Stimulated activated CD4-positive, alpha-beta T cell treated with anti-CD3 and anti-CD28 coated beads, Interleukin-1b, Interleukin-23, amount 100 ng/mL, for 24 hours (primary cell): ENCODE measurements at places on chromosomes 16 and 17.
A peak's percentile ranks its signal among the peaks of the same experiment; 100 is the strongest.

- no peak for DNase-seq
These were observed 10.5 kb downstream of the GGA2 start for GRCh38 chr16:23499801-23500200.

GRCh38 chr17:81831957-81832607 is 1.0 kb downstream of the MCRIP1 start:
- DNase-seq: peak; percentile 43

GRCh38 chr16:1101573-1102332 is 5.7 kb upstream of the C1QTNF8 start:
- DNase-seq: no peak

GRCh38 chr16:813204-813915 is 12.8 kb upstream of the GNG13 start:
- peak; percentile 39 for DNase-seq

- no peak for DNase-seq
These were observed 832 bp upstream of the ADAP2 start for GRCh38 chr17:30920683-30921543.

DNA sequence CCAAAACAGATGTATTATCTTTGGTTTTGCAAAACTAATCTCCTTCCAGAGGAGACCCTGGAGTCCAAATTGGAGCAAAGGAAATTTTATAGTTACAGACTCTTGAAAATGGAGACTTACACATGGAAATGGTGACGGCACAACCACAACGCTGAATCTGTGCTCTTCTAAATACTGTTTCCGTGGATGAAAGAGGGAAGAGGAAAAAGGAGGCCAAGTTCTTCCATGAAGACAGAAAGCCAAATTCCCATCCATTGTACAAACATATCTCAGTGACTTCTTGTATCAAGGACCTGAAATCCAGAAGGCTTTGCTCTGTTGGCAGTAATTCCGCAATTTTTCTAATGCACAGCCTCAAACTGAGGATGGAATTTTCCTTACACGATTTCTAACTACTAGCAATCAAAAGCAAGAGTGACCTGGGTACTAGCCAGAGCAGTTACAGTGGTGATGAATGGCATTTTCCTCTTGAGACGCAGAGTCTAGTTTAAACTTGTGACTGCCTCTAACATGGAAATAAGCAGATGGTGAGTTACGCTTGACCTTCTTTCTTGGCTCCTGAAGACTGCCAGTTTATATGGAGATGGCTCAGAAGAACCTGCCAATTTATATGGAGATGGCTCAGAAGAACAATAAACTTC is 38.5 kb downstream of the VPS53 start:
- no peak for DNase-seq

- DNase-seq: no peak
These were observed 29.0 kb downstream of the KDM8 start for GRCh38 chr16:27232061-27232900.

DNA sequence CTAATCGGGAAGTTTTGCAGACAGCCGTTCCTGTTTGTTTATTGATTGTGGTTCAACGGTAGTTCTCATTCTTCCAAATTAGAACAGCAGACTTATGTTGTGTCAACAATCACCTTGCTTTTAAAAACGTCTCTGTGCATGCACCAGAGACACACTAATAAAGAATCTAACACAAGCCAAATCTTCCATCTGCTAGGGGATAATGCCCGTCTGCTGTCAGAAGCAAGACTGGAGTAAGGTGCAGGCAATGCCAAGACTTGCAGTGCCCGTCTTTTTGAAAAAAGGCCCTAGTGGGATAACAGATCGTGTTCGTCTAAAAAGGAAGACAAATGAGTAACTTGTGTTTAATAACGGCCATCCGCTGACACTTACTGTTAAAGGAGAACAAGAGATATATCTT is 158.4 kb downstream of the KCNJ2 start:
- DNase-seq: no peak

GRCh38 chr17:32936894-32937500 is 9.0 kb downstream of the TMEM98 start:
- DNase-seq: peak; percentile 47

DNA sequence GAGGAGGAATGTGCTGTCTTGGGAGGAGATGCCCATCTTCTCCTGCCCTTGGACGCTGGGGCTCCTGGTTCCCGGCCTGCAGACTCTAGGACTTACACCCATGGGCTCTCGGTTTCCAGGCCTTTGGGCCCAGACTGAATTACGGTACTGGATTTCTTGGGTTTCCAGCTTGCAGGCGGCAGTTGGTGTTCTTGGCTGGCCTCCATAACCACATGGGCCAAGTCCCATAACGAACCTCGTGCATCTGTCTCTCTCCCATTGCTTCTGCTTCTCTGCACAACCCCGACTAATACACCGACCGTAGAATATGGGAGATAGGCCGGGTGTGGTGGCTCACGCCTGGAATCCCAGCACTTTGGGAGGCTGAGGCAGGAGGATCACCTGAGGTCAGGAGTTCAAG is 162.6 kb downstream of the SDK2 start:
- DNase-seq: no peak

DNA sequence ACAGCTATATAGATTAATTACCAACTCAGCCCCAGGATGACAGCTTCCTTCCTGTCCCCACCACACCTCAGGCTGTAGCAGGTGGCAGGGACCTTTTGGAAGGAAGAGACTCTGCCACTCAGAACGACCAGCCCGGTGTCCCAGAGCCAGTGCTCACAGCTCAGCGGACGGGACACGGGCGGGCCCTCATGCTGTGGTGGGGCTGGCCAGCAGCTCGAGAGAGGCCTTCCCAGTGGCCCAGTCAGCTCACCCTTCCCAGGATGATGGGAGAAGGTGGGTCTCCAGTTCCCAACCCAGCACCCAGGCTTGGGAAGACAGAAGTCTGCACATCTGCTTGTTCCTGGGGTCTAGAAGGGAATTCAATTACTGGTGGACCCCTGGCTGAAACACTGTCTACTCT is 10.5 kb downstream of the NUDT16L1 start:
- DNase-seq: no peak

DNA sequence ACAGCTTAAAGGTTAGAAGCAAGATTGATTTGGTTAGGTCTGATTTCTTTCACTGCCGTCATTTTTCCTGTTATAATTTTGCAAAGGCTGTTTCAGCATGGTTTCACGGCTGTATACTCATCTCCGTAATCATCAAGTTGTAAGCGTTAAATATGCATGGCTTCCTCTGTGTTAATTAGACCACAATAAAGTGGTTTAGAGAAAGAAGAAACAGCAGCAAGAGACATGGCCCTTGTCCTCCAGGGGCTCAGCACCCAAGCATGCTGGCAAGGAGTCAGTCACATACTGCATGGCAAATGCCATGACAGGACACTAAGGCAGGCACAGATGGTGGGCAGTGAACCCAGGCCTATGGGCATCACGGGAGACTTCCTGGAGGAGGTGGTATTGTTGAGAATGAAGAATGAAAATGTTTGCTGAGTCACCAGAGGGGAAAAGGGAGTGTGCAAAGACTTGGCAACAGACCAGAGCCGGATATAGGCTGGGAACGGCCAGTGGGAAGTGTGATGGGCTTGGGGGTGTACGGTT is 61.4 kb upstream of the PLCG2 start:
- no peak for DNase-seq

DNA sequence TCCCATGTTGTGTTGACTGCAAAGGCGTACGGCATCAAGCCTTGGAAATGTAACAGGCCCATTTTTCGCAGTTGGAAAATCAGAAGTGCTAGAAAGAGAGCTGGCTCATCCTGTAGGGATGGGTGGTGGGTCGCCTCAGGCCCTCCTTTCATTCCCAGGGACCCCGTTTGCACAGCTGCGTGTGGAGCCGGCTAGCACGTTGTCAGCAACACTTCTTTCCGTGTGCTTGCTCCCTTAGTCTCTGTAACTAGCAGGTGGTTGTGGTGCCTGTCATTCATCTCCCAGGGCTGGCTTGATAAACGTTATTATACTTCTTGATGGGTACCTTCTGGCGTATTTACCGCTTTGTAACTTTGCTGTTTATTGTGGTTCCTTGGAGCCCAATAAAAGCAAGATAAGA is 239.0 kb upstream of the CACNG5 start:
- DNase-seq: no peak

- no peak for DNase-seq
These were observed 369.1 kb downstream of the C16orf95 start for GRCh38 chr16:86948046-86948445.

DNA sequence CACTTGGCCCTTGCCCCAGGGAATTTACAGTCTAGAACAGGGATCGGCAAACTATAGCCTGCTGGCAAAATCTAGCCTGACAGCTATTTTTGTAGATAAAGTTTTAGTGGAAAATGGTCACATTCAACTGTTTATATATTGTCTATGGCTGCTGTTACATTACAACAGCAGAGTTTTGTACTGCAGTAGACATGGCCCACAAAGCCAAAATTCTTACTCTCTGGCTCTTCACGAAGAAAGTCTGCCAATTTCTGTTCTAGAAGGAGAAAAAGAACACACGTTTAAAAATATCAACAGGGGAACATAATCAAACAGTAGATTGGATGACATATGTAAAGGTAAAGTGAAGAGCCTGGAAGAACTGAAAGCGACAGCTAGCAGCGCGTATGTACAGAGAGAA is 33.2 kb upstream of the CCDC182 start:
- DNase-seq: no peak

- DNase-seq: no peak
These were observed 322.0 kb upstream of the SALL1 start for GRCh38 chr16:51473091-51473490.

GRCh38 chr17:17104036-17104435 is 61.8 kb downstream of the MPRIP start:
- DNase-seq: no peak

GRCh38 chr16:81848306-81848853 is 69.3 kb downstream of the PLCG2 start:
- no peak for DNase-seq

DNA sequence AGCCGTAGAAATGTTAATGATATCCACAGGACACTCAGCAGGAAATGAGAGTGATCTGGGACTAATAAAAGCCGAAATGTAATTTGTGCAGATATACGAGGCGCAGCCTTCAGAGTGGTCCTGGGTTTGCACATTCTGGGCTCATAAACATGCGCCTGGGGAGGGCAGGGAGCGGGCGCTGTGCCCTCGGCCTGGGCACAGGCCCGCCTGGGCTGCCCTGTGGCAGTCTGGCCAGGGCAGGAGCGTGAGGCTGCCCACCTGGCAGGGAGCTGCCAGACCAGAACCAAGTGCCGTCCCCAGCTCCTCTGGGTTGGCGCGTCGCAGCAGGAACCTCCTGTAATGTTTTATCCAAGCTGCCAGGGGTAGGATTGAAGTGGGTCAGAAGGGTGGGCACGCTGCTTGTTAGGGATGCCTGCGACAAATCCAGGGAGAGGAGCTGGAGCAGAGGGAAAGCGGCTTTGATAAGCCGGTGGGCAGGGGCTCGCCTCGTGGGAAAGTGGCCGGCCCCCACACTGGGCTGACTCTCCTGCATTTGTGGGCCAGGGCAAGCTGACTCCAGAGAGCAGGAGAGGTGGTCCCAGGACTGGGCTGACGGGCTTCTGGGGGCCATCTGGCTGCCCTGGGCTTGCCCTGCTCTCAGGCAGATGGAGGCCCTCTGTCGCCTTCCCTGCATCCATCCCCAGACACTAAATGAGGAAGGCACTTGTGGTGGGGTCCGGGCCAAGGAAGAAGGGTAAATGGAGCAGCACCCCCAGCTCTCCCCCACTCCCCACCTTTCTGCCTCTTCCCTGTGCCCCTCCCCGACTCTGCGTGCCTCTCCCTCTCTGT is 45.9 kb downstream of the SREBF1 start:
- no peak for DNase-seq

DNA sequence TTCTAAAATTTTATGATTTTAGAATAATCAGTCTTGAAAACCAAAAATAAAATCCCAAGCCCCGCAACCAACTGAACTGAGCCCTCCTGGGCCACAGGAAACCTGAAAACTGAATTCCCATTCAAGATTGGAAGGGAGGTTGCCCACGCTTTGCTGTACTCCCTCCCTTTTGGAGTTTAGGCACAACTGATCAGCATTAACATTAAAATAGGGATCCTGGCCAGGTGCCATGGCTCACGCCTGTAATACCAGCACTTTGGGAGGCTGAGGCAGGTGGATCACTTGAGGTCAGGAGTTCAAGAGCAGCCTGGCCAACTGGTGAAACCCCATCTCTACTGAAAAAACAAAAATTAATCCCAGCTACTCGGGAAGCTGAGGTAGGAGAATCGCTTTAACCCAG is 52.7 kb upstream of the NETO2 start:
- DNase-seq: no peak

DNA sequence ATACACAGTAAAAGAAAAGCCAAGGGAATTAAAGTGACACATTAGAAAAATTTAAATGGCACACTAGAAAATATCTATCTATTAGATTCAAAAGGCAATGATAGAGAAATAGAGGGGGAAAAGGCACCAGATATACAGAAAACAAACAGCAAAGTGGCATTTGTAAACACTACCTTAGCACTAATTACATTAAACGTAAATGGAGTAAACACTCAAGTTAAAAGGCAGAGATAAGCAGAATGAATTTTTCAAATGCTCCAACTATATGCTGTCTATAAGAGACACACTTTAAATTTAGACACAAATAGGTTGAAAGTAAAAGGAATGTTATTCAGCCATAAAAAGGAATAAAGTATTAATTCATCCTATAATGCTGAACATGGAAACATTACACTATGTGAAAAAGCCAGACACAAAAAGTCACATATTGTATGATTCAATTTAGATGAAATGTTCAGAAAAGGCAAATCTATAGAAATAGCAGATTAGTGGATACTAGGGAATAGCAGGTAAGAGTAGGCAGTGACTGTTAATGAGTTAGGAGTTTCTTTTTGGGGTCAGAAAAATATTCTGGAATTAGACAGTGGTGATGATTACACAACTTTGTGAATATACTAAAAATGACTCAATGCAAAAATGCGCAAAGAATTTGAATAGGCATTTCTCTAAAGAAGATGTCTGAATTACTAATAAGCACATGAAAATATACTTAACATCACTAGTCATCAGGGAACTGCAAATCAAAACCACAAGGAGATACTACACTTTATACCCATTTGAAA is 92.4 kb downstream of the BRIP1 start:
- no peak for DNase-seq

- DNase-seq: no peak
These were observed 6.3 kb upstream of the CBFB start for GRCh38 chr16:67022531-67023214.

GRCh38 chr17:5931616-5932015 is 138.6 kb upstream of the WSCD1 start:
- no peak for DNase-seq

GRCh38 chr17:51860954-51861561 is 297.5 kb downstream of the CA10 start:
- DNase-seq: no peak

- DNase-seq: no peak
These were observed 25.4 kb upstream of the SLC38A8 start for GRCh38 chr16:84068041-84068440.
